ENCODE measurements at places on chromosomes 3 and 15. TPM values are rescaled to one million over a fixed set of nuclear protein-coding genes. Genes with fewer than 3 reads are reported as not detected.

Gene TMEM40
- total RNA-seq: not detected

Gene TERC
- total RNA-seq: 126 TPM

Gene ABHD17C
- total RNA-seq: 3.0 TPM

Gene PARP15
- total RNA-seq: 4.0 TPM

Gene FGF7
- 63.6 TPM for total RNA-seq

Gene HTR3E
- not detected for total RNA-seq

Gene PLIN1
- 24.2 TPM for total RNA-seq

Gene ADGRG7
- total RNA-seq: not detected

DNA sequence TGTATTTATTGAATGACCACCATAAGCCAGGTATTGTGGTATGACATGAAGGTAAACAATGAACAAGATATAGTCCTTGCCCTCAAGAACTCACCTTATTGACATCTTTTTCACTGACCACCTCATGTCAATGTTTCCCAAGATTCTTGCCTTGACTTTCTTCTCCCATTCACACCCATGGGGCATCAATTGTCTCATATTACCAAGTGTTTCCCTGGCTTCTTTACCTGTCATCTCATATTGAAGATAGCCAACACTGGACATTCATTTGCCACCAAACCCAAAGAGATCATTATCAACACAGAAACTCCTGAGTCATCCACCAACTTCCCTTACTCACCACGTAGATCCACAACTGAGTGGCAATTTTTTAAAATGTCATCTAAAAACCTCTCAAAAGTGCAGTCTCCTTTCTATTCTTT lies 2.2 kb downstream of the EFHB start:
- H3K27me3 ChIP-seq: no peaks in the 10 kb centered on the region
- H3K36me3 ChIP-seq: no peaks in the 10 kb centered on the region
- no peak for DNase-seq
- no peak overlapping the region for H3K27ac ChIP-seq

DNA sequence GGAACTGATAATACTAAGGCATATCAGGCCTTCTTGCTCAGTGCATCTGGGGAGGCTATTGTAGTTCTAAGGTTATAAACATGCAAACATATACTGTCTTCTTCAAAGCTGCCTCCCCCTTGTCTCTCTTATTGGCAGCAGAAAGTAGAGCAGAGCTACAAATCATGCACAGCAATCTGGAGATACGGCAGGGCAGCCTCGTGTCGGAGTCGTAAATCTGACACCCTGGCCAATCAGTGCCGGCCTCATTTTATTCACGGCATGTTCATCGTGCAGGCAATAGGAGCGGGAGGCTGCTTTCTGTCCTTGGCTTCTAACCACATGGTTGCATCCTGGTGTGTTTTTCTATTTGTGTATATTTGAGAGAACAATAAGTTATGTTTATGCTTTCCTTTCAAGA lies 300.2 kb upstream of the CNTN6 start:
- DNase-seq: no peak
- H3K4me1 ChIP-seq: no peaks in the 10 kb centered on the region
- H3K27ac ChIP-seq: no peak overlapping the region
- H3K4me3 ChIP-seq: no peak overlapping the region

DNA sequence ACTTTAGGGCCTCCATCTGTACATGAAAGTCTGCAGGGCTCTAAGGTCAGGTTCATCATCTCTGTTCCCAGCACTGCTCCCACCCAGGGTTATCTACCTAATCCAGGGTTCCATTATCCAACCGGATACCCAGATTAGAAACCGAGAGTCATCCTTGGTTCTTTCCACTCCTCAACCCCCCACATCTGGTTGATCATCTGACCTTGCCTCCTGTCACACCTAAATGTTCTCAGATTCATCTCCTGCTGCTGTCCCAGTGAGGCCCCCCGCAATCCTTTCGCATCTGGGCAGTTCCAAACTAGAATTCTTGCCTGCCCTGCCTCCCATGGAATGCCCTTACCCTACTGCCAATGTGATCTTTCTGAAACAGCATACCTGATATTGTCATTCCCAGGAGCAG lies 136.5 kb downstream of the PDE8A start:
- no peaks in the 10 kb centered on the region for H3K27me3 ChIP-seq
- H3K4me1 ChIP-seq: no peaks in the 10 kb centered on the region
- peaks cover 24% of the 10 kb centered on the region for H3K36me3 ChIP-seq

GRCh38 chr15:89578146-89578545 lies 2.9 kb downstream of the TICRR start:
- no peak for DNase-seq
- H3K4me3 ChIP-seq: no peak overlapping the region
- no peaks in the 10 kb centered on the region for H3K27me3 ChIP-seq

DNA sequence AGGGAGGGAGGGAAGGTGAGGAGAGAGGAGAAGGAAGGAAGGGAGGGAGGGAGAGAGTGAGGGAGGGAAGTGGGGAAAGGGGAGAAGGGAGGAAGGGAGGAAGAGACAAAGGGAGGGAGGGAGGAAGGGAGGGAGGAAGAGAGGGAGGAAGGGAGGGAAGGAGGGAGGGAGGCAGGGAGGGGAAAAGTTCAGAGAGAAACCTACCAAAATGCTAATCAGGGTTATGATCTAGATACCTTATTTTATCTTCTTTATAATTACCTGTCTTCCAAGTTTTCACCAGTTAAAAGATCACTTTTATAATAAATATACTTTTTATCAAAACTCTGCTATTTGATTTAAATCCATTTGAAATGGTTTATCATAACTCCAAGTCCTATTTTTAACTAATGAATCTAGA lies 44.4 kb downstream of the FAM174B start:
- DNase-seq: no peak
- no peaks in the 10 kb centered on the region for H3K36me3 ChIP-seq
- H3K4me1 ChIP-seq: no peaks in the 10 kb centered on the region
- H3K27me3 ChIP-seq: no peaks in the 10 kb centered on the region
- no peak overlapping the region for H3K4me3 ChIP-seq

GRCh38 chr3:134287512-134287911 lies 36.9 kb upstream of the RYK start:
- no peak overlapping the region for H3K4me3 ChIP-seq
- no peaks in the 10 kb centered on the region for H3K27me3 ChIP-seq
- no peak overlapping the region for H3K27ac ChIP-seq

GRCh38 chr3:84958495-84959469 lies at the start of gene CADM2:
Gene CADM2, plus strand, starts transcription at chr3:84958989.
- no peaks in the 10 kb centered on the region for H3K27me3 ChIP-seq
- no peaks in the 10 kb centered on the region for H3K36me3 ChIP-seq
- H3K4me3 ChIP-seq: peak within 1 kb of the TSS; percentile 89
- H3K27ac ChIP-seq: no peak within 1 kb of the TSS
- peak; percentile 65 for DNase-seq

DNA sequence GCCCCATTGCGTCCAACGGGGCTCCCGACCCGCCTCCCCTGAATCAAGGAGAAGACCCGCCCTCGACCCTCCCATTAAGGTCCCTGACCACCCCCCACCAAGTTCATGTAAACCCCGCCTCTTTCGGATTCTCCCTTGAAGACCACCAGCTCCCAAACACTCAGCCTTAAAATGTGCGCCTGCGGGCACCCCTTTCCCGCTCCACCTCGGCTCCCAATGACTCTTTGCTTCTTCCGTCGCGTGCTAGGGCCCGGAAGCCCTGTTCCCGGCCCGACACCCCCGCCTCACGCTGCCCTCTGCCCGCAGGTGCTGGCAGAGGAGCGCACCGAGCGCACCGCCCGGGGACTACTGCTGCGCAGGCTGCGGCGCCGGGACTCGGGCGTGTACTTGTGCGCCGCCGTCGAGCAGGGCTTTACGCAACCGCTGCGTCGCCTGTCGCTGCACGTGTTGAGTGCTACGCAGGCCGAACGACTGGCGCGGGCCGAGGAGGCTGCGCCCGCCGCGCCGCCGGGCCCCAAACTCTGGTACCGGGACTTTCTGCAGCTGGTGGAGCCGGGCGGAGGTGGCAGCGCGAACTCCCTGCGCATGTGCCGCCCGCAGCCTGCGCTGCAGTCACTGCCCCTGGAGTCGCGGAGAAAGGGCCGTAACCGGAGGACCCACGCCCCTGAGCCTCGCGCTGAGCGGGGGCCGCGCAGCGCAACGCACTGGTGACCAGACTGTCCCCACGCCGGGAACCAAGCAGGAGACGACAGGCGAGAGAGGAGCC lies 2.7 kb upstream of the LSMEM2 start:
- no peaks in the 10 kb centered on the region for H3K27me3 ChIP-seq
- H3K36me3 ChIP-seq: peaks cover 6% of the 10 kb centered on the region
- no peak overlapping the region for H3K27ac ChIP-seq
- no peak overlapping the region for H3K4me3 ChIP-seq
- peaks cover 20% of the 10 kb centered on the region for H3K4me1 ChIP-seq
- no peak for DNase-seq

DNA sequence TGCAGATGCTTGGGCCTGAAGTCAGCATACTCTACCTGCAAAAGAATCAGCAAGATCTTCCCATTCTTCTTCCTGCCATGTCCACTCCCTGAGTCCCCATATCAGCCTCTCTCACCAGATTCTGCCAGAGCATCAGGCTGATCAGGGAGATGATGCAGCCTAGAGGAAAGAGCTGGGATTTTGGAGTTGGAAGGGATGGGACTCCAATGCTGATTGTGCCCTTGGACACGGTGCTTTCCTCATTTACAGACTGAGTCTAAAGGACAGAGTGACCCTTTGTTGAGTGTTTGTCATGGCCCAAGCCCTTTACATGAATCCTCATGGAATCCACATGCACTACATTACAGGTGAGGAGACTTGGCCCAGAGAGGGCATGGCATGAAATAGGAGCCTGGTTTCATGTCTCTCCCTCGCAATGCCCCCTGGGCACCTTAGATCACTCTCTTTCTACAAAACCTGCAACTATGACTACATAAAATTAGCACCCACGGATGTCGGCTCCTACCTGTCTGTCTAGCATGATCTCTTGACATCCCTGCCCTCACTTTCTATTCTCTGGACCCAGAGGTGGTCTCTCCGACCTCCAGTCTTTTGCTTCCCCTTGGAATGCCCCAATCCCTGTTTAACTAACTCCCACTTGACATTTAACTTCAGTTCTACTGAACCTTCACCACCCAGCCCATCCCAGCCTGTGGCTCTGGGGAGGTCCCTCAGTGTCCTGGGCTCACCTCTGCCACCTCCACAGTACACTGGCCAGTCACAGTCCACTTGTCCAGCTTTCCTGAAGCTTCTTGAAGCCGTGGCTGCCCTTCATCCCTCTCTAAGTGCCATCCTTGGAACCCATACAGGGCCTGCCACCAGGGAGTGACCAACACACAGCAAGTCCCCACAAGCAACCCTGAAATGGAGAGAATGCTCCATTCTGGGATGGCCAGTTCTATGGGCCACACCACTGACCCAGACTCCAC lies 173.5 kb downstream of the ABHD5 start:
- no peak overlapping the region for H3K4me3 ChIP-seq
- no peak overlapping the region for H3K27ac ChIP-seq
- no peaks in the 10 kb centered on the region for H3K27me3 ChIP-seq
- peaks cover 19% of the 10 kb centered on the region for H3K4me1 ChIP-seq

DNA sequence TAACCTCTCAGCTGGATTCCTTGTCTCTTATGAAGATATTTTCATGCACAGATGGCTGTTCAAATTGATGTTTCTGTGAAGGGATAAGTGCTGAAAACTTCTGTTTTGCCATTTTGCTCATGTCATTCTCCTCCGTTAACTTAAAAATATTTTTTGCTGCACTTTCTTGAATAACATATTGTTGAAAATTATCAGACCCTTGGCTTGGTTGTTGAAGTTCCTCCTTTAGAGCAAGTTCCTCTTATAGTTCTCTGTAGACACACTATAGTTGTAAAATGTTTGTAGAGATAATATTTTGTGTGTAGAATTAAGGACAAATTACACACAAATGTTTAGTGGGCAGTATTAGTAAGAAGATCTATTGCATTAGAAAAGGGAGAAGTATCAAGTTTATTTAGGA lies 300.4 kb downstream of the SV2B start:
- H3K4me3 ChIP-seq: no peak overlapping the region

DNA sequence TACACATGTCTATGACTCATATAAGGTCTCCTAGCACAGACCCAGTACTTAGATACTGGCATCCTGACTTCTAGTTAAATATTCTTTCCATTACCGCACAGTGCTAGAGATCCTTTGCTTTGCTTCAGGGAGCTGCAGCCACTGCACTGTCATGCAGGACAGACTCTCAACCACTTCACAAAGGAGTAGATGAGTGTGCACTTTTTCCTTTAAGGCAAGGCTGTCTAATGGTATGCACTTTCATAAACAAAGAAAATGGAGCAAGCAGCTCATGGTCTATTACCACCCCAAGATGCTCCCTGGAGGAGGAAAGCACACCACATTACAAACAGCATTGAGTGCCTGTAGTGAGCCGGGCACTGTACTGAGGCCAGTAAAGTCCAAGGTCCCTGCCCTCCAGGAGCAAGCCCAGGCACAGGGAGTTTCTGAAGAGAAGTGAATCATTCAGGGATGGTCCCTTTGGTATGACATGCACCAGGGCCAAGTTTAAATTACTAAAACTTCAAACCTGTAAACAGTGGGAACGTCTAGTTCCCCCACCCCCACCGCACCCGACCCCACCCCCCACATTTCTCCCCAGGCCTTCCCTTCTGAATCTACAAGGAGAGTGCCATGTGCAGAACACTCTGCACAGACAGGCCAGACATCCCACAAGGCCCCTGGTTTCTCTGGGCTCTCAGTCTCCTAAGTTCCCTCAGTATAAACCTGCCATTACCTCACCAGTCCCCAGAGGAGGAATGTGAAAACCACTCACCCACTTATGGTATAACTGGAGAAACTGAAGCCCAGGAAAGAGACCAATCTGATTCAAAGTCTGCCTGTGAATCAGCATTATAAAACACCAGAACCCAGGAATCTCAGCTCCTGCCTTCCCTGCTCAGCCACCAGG lies 107.8 kb upstream of the BCL6 start:
- no peaks in the 10 kb centered on the region for H3K27me3 ChIP-seq
- H3K36me3 ChIP-seq: no peaks in the 10 kb centered on the region
- H3K4me1 ChIP-seq: no peaks in the 10 kb centered on the region
- no peak overlapping the region for H3K4me3 ChIP-seq

- H3K4me3 ChIP-seq: no peak overlapping the region
- H3K27ac ChIP-seq: no peak overlapping the region
- H3K27me3 ChIP-seq: no peaks in the 10 kb centered on the region
- no peak for DNase-seq
- no peaks in the 10 kb centered on the region for H3K36me3 ChIP-seq
- H3K4me1 ChIP-seq: no peaks in the 10 kb centered on the region
Observed at GRCh38 chr3:5343459-5343858, 156.0 kb downstream of the EDEM1 start.

DNA sequence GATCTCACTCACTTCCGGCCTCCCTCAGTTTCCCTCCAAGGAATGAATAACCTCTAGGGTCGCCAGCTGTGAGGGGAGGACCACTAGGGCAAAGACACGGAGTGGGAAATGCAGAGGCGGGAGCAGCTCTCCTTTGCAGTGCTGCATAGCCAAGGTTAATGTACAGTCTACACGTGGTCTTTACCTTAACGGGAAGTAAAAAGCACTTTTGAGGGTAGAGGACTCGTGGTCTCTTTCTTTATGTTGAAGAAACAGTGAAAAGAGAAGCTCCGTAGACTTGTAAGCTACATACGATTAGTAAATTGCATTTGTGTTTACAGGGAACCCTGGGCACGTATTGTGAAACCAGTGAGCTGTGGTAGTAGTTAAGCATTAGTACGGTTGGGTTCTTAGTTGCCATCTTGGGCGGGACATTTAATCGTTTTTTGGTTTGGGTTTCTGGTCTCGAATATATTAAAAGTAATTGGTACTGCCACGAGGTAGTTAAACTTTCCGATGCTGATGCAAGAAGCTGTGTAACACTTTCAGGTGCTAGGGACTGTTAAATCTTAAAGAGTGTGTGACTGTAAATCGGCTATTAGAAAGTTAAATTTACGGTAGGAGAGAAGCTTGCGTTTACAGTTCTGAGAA lies 828 bp downstream of the U2SURP start:
- H3K4me1 ChIP-seq: peaks cover 23% of the 10 kb centered on the region
- DNase-seq: no peak
- peak overlapping the region; percentile 89 for H3K27ac ChIP-seq
- H3K27me3 ChIP-seq: no peaks in the 10 kb centered on the region
- no peaks in the 10 kb centered on the region for H3K36me3 ChIP-seq
